ENCODE measurements at places on chromosomes 12 and 14.
A peak's percentile ranks its signal among the peaks of the same experiment; 100 is the strongest.

- DNase-seq = no peak
These were observed 7.7 kb upstream of the DCP1B start for GRCh38 chr12:2011643-2012607.

GRCh38 chr14:64983439-64984310, 3.0 kb upstream of the FNTB start:
- no peak for DNase-seq

DNA sequence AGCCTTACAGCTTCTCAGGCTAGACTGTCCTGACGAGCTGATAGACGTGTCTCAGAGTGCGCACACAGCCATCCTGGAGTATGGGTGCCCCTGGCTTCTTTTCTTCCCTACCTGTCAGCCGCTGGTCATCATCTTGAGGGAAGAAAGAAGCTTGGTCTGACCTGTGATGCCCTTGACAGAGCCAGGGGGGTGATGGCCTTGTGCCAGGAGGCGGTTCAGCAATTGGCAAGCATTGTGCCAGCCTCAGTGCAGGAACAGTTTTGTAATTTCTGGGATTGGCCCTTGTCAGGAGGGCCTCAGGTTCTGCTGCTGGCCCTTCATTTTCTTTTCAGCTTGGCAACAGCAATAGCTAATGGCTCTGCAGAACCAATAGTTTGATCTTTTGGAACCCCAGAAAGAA, 80.1 kb downstream of the ADCK1 start:
- no peak for DNase-seq

DNA sequence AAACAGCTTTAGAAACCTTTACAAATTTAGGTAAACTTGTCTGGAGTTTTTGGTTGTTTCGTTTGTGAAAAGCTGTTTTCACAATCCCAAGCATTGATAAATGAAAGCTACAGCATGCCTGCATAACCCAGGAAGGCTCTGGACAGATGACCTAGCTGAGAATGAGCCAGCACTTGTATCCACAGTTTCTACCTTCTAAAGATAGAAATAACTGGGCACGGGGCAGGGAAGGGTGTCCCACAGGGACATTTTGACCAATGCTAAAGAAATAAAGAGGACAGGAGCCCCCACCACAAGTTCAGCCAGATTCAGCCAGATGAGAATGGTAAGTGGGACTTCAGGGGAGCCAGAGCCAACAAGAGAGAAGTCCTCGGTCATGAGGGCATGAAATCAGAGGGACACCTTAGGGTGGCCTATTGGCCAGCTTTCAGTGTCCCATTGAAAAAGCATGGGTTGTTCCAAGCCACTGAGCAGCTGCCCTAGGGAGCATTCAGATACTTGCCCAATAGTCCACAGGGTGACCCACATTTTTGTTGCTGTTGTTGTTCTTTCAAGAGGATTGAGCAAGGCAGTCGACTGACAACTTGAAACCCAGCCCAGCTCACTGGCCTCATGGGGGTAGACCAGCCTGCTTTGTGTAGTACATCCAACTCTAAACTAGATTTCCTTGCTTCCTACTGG, 140.3 kb upstream of the NUDT4 start:
- no peak for DNase-seq

DNA sequence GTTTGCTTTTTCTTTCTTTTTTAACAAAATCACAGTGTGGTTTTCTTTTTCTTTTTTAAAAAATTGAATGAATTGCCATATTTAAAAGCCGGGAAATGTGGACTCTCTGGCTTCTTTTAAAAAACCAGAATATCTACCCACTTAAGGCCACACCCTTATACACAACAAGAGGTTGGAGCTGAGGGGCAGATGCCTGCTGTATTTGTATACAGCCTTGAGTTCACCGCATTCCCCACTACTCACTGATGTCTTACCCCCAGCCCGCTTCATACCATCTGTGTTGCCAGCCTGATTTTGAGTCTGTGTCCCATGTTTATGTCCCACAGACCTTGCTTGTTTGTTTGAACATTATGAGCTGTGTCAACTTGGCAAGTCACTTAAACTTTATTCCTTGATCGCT, 14.3 kb downstream of the JDP2 start:
- no peak for DNase-seq

DNA sequence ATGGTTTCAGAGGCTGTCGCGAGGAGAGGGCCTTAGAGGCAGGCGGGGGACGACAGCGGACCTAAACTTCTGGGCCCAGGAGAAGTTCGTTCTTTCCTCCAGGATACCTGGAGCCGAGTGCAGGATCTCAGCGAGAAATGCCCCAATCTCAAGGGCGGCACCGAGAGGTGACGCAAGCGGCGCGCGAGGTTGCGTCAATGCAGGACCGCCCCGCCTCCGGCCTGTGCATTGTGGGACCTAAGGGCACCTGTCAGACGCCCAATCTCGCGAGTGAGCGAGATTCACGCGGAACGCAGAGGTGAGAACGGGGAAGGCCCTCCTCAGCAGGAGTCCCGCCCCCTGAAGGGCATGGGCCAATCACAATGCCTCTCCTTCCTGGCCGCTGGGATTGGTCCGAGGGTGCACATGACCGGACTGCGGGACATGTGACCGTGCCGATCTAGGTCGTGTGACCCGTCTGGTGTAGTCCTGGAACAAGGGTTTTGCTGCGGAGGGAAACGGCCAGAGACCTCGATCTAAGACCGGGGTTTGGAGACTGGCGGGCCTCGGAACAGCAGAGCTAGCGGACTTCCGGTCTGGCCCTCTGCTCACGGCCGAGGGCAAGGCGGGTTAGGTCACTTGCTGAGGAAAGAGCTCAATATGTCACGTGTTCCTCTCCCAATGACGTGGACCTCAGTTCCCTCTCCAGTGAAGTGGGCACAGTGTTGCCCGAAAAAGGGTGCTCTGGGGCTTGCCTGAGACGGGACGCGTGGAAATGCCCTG, 16.3 kb upstream of the DYNC1H1 start:
- peak; percentile 100 for DNase-seq

DNA sequence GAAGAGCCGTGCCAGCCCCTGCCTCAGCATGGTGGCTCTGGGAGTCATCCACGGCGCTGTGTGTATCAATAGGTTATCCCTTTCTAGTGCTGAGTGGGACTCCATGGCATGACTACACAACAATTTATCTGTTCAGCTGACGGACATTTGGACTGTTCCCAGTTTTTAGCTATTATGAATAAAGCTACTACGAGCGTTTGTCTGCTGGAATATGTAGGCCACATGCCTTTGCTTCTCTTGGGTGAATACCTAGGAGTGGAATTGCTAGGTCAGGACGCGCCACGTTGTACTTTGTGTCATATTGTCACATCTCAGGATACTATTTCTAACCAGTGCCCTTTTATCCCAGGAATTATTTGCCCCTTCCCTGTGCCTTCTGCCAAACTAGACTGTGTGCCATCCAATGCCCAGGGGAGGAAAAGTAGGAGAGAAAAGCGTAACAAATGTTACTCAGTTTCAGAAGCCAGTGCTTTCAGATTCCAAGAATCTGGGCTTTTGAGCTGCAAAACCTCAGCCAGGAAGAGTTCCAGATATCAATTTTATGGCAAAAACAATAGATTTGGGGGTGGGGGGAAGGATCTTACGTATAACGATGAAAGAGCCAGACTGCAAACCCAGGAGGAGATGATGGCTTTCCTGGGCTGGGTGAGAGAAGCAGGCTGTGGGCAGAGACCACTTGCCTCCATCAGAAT, 62.5 kb upstream of the NCOR2 start:
- DNase-seq = no peak

- DNase-seq = no peak
These were observed 21.5 kb downstream of the ALDH2 start for GRCh38 chr12:111788178-111788654.

DNA sequence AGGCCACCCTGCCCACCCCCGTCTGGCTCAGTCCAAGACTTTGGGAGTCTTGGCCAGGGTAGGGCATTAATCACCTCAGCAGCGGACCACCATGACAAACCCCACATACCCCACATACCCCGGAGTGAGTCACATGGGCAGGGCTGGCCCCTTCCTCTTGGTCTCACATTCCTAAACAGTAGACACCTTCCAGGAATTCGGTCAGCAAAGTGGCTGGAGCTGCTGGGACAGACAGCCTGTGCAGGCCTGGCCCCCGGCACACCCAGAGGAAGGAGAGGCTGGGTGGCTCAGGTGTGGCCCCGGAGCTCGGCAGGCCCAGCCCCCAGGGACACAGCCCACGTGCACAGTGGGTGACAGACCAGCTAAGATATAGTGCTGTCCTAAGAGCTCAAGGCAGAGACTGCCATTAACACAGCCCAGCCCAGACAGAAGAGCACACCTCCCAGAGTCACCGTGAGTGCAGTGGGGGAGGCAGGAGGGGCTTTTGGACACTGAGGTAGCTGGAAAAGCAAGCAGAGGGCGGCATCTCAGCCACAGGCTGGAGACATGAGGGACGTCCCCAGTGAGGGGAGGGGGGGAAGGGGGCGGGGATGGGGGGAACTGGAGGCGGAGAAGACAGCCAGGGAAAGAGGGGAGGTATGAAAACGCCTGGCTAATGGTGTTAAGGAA, 24.0 kb downstream of the CCDC85C start:
- no peak for DNase-seq

DNA sequence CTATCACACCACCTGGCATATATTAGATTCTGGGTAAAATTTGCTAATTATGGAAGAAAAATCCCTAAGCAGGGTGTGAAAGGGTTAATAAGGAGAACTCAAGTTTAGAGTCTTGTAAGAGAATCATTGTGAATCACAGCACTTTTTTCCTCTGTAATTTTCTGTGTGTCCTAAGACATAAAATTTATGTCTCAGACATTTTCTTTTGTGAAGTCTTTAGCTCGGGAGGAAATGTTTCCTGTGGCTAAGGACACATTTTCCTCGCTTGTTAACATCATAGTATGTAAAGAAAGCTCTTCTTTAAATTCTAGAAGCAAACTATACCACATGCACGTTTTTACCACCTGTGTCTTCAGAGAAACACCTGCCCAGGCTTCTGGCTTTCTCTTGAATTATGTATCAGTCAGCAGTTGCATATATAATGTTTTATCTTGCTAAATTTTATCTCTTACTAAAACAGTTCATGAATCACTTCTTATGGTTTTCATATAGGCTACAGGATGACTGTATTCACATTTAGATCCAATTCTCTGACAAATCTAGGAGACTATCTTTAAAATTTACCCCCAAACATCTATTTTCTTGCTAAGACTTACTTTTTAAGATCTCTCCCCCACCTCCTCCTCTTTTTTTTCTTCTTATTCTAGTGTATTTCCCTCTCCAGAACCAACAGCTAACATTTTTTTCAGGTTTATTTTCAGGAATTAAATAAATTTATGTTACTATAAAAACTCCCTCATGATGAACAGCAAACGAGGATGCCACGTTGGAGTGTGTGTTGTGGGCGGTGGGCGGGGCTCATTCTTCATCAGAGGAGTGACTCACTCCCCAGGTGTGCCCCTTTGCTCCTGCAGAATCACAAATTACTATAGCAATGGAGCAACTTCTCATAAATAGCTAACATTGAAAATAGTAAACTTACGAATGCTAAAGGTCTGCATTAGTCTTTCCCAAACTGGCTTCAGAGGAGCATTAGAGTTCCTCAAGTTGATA, 11.6 kb upstream of the CSRP2 start:
- DNase-seq = no peak

DNA sequence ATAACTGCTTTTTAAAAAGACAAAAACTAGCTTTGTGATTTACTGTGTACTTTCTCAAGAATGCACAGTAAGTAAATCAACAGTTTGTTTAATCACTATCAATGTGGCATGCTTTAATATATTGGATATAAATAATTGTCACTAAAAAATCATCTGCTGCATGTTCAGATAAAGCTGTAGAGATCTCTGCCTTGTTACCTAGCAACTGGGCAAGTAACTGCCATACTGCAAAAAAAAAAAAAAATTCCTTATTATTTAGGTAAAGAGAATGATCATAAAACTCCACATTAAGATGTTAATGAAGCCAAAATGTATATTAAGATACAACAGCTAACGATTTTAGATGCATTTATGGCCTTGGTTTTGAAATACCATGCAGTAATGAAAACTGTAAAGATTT, 237.4 kb downstream of the APAF1 start:
- DNase-seq = no peak

DNA sequence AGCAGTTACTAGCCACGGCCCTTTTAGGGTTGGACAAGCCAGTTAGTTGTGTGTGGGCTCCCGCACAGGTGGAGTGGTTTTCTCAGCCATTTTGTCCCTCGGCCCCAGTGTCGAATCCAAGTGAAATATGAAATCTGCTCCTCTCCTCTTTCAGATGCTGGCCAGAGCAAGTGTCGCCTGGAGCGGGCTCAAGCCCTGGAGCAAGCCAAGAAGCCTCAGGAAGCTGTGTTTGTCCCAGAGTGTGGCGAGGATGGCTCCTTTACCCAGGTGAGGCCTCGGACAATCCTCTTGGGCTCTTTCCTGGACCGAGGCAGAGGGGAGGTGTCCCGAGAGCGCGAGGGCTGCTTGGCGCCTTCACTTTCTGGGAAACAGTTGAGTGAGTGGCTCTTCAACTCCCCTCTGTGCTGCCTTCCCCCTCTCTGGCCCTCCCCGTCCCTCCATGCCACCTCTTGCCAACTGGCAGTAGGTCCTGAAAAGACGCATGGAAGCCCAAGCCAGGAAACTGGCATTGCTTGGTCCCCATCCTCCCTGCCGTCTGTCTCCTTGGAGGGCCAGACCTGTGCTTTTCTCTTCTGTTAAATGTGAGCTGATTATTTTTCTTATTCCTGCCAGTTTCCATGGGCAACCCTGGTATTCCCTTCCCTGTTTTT, 74.2 kb downstream of the SMOC1 start:
- peak; percentile 70 for DNase-seq

GRCh38 chr12:89960011-89960507, 251.4 kb upstream of the ATP2B1 start:
- DNase-seq = no peak

GRCh38 chr12:13187399-13187798, 9.1 kb upstream of the EMP1 start:
- peak; percentile 8 for DNase-seq

DNA sequence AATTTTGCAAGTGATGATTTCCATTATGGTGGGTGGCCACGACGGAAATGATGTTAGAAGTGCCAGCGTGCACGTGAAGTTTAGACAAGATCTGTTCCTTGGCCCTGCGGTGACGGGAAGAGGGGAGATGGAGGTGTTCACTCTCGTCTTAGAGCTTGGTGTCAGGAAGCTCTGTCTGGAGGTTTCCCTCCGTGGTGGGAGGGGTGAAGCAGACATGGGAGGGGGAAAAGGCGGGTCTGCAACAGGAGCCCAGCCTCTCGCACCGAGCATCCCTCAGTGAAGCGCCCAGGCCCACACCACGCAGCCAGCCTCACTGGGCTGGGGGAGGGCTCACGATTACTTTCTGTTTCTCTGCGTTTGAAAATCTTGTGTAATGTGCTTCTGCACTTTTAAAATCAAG, 26.3 kb downstream of the EML1 start:
- peak; percentile 31 for DNase-seq

- DNase-seq = no peak
These were observed 134.2 kb downstream of the BICD1 start for GRCh38 chr12:32240831-32241230.

GRCh38 chr14:101719045-101719645, 42.4 kb upstream of the PPP2R5C start:
- DNase-seq = no peak

DNA sequence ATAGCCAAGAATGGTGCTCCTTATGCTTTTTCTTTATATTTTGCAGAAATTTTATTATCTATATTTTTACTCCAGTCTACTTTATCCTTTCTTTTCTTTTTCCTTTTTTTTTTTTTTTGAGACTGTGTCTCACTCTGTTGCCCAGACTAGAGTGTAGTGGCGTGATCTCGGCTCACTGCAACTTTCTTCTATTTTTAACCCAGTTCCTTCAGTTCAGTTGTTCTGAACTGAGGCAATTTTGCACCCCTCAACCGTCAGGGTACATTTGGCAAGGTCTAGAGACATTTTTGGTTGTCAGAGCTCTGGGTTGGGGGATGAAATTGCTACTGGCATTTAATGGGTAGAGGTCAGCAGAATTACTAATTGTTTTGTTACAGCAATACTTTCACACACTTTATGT, 75.7 kb downstream of the DIP2B start:
- DNase-seq = no peak

All from femur (tissue), 1 donor.